ENCODE measurements at places on chromosomes 11 and 22.

GRCh38 chr11:110490886-110491285 is 61.1 kb downstream of the FDX1 start:
- DNase-seq = peak; percentile 63

DNA sequence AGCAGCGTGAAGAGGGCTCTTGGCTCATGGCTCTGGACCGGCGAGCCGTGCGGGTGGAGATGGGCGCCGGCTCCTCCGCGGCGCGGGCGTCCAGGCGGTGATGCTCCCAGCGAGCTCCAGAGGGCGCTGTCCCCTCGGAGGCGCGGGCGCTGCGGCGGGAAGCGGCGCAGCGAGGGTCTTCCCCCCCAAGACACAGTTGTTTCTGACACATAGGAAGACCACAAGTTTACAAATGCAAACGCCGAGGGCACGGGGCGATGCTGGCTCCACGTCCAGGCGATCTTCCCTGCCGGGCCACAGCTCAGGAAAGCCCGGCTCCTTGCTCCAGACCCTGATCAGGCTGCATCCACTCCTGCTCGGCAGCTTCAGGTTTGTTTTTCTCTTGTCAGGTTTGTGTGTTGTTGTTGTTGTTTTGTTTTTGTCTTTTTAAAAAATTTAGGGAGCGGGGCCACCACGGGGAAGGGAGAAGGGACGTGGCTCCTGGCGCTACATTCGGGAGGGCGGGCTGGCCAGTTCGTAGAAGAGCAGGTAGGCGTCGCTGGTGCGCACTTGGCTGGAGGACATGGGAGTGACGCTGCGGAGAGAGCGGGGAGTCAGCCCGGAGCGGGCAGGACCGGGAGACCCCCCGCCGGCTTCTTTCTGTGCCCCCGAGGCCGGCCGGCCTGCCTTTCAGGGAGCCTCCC is 10.0 kb upstream of the MFRP start:
- DNase-seq = no peak

- DNase-seq = no peak
These were observed 76.3 kb upstream of the TP53AIP1 start for GRCh38 chr11:129018991-129019390.

- DNase-seq = no peak
These were observed 274.7 kb downstream of the NXPE2 start for GRCh38 chr11:114953039-114953438.

GRCh38 chr11:78740199-78741071 is 165.8 kb upstream of the NARS2 start:
- no peak for DNase-seq

DNA sequence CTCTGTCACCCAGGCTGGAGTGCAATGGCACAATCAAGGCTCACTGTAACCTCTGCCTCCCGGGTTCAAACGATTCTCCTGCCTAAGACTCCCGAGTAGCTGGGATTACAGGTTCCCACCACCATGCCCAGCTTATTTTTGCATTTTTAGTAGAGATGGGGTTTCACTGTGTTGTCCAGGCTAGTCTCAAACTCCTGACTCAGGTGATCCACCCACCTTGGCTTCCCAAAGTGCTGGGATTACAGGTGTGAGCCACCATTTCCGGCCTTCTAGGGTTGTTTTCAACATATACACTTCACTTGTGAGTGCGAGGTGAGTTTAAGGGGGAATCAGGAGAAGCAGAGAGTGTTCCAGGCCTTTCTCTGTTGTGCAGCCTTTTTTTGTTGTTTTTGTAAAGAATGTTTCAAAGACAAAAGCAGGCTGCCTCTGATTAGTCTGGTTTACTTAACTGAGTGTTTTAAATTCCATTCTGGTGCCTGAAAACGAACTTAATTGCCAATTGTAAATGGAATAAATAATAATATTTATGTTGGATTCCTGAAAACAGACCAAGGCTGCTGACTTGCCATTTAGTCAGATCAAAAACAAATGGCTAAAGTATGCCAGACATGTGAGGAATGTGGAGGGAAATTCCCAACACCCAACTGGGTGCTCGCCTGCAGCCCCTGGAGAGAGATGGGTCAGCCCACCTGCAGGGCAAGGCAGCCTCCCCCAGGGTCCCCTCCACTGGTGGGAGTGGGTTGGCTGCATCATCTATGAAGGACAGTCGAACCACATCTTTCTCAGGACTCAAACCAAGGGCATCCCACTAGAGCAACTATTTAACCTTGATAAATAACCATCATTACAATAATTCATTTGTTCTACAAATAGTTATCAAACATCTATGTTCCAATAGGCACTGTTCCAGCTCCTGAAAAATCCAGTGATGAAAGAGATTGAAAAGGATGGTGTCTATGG is 4.6 kb upstream of the RANGAP1 start:
- DNase-seq = no peak

DNA sequence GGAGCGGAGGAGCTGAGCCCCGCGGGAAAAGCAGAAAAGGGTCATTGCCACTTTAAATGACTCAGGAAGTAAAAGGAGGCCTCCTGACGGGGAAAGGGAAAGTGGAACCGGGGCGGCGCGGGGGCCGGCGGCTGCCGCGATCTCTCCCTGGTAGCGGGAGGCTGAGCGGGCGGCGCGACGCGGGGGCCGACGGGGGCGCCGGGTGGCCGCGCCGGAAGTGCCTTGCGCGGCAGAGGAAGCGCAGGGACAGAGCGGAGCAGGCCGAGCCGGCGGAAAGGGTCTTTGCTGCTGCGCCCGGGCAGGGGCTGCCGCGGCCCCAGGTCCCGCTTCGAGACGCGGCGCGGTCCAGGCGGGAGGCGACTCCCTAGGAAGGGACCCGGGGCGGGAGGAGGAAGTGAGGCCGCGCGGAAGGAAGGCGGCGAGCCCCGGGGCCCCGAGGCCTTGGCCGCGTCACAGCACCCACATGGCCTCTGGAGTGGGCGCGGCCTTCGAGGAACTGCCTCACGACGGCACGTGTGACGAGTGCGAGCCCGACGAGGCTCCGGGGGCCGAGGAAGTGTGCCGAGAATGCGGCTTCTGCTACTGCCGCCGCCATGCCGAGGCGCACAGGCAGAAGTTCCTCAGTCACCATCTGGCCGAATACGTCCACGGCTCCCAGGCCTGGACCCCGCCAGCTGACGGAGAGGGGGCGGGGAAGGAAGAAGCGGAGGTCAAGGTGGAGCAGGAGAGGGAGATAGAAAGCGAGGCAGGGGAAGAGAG is at the start of gene TRIM44:
Gene TRIM44 (plus strand): TSS at position 127 of the 759 bp plus-strand sequence. CDS start 337 bp downstream, at position 464.
- DNase-seq = no peak

DNA sequence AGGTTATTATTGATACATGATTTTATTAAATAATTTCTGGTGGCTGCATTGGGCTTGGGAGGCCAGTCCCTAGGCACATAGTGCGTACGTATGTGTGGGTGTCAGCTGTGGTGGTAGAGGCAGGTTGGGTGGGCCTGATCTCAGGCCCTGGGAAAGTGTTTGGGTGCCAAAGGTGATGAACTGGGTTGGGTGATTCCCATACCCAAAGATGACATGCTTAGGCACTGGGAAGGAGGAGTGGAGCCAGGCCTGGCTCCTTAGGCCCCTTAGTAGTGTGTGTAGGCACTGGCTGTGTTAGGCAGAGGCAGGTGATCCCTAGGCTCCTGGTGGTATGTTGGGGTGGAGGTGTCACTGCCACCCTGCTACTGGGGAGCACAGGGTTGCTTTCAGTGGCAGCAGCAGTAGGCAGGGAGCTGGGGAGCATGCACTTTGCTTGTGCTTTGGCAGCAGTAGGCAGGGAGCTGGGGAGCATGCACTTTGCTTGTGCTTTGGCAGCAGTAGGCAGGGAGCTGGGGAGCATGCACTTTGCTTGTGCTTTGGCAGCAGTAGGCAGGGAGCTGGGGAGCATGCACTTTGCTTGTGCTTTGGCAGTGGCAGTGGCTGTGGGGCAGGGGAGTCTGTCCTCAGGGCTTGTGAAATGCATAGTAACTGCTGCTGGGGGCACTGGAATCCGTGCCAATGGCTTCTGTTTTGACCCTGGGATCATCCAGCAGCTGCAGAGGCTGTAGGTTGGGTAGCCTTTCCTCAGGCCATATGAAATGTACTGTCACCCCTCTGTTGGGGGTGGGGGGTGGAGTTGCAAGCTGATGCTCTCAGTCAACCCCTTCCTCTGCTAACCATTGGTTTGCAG is 84.4 kb downstream of the RRM1 start:
- no peak for DNase-seq

GRCh38 chr22:40178417-40179409 is 988 bp downstream of the TNRC6B start:
- DNase-seq = no peak

GRCh38 chr11:130278151-130278550 is 36.6 kb downstream of the ZBTB44 start:
- no peak for DNase-seq

- DNase-seq = no peak
These were observed 4.8 kb downstream of the ARHGEF17 start for GRCh38 chr11:73312851-73313327.

DNA sequence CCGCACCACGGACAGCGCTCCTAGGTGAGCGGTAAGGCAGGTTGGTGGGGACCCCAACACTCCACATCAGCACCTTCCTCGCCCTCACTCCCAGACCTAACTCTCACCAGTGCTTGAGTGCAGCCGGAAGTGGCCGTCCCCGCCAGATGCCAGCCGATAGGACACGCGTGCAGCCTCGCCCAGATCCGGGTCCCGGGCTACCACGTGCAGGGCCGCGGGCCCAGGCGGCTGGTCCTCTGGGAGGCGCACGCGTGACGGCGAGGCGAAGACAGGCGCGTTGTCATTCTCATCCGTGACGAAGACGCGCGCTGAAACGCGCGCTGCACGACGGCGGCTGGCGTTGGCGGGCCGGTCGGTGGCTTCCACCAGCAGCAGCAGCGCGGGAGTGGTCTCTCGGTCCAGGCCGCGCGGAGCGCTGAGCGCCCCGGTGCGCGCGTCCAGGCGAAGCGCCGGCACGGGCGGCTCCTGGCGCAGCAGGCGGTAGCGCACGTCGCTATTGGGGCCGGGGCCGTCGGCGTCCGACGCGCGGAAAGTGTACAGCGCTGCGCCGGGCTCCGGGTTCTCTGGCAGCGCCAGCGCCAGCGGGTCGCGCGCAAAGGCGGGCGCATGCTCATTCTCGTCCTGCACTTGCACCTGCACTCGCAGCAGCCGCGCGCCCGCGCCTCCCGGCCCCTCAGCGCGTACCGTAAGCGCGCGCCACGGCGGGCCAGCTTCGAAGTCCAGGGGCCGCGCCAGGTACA is 10.8 kb upstream of the TPP1 start:
- DNase-seq = no peak

DNA sequence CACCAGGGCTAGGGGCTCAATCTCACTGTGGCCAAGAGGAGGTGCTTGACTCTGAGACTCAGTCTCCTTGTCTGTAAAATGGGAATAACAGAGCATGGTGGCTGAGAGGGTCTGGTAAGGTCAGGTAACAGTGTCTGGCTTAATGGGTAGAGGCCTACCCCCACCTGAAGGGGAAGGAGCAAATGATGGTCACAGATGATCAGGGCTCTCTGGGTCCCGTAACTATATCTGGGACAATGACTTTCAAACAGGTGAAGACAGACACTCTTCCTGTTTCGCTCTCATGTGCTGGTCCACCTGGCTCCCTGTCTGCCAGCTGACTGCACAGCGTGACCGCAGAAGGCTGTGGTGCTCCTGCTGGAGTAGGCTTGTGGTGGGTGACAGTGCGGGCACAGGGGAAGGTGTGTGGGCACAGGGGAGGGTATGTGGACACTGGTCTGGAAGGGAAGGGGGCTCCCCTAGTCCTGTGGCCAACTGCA is 4.0 kb downstream of the A4GALT start:
- no peak for DNase-seq

DNA sequence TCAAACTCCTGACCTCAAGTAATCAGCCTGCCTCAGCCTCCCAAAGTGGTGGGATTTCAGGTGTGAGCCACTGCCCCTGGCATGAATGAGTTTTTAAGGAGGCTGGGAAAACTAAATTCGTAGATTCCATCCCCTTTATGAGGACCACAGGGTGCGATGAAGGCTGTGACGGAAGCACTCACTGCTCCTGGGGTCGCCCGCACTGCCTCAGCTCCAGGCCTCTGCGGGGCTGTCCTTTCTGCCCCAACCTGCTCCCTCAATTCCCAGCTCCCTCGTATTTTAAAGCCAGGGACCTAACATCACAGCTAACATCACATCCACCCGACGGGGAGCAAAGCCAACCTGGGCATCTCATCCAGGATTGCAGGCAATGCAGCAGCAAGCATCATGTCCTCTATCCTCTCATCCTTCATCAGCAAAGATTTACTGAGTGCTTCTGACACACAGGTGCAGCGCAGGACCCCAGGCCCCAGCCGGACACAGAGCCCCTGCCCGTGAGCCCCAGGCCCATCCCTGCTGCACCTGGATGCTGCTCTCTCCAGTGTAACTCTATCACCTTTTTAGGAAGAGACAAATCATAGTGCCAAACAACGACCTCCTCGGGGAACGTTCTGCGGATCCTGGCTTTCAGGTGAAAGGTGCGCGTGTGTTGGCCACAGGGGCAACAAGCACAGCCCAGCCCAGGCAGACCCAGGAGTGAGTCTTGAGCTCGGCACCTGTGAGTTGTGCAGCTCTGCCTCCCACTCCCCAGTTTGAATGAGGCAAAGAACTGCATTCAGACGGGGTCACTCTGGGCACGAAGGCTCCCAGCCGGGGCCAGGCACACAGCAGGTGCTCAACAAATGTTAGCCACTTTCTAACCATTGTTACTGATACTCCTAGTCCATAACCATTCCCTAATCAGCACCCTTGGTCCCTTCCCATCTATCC is 134.3 kb downstream of the CRYBB2 start:
- no peak for DNase-seq

- no peak for DNase-seq
These were observed 68.1 kb upstream of the RASD2 start for GRCh38 chr22:35472488-35472887.

- no peak for DNase-seq
These were observed 657 bp downstream of the ELMOD1 start for GRCh38 chr11:107591378-107592230.

DNA sequence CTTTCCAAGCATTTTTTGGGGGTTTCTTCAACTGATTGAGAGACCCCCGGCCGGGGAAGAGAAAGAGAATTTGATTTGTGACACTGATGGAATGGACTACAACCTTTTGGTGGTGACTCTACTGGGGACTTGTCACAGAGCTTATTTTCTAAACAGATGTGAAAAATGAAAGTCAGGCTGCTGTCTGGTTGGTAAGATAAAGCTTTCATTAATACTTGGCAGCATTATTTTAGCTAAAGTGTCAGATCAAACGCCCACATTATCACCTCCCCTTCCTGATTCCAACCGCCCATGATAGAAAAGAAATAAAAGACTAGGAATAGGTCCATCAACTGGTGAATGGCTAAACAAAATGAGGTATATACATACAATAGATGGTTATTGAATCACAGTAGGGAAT is 45.6 kb upstream of the EHF start:
- no peak for DNase-seq

GRCh38 chr11:36122671-36123070 is 166.6 kb downstream of the COMMD9 start:
- DNase-seq = no peak

GRCh38 chr22:38699784-38700183 is 959 bp downstream of the JOSD1 start:
- no peak for DNase-seq

GRCh38 chr11:64546600-64546999 is 44.4 kb upstream of the SLC22A12 start:
- DNase-seq = no peak

DNA sequence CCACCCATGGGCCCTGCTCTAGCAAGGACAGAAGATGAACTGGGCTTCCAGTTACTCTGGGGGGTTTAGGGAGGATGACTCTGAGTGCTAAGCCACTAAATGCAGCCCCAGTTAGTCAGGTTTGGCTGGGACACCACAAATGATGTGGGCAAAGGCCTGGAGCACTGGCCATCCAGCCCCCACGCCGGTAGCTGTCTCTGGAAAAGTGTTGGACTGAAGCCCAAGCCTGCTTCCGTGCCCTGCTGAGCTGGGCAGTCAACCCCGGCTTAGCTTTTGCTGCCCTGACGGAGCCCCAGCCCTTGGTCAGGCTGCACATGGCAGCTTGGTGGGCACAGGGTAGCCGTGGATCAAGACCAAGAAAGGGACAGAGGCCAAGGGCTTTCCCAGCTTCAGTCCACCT is 5.7 kb upstream of the GSTP1 start:
- no peak for DNase-seq
